ENCODE measurements at places on chromosomes 7 and 10.

GRCh38 chr10:28942012-28942411, 264.7 kb downstream of the BAMBI start:
- no peak for DNase-seq

DNA sequence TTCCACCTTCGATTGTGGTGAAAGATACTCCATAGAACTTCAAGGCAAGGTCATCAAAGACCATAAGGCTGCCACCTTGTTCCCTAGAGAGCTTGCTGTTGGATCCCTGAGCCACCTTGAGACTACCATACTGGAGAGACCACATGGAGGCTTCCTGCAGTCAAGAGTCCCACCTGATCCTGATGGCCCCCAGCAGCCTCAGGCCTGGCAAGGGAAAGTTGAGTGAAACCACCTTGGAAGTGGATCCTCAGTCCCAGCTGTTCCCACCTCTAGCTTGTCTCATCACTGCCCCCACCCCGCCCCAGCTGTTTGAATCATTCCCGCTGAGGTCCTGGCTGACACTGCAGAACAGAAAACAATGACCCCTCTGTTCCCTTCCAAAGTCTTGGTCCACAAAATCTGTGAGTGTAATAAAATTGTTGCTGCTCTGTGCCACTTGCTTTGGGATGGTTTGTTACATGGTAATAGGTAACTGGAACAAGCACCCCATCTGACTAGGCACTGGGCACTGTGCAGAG, 32.0 kb downstream of the PRLHR start:
- no peak for DNase-seq

- no peak for DNase-seq
Observed at GRCh38 chr10:94413361-94413760, 11.0 kb downstream of the TBC1D12 start.

GRCh38 chr10:4250587-4250887, 465.5 kb upstream of the KLF6 start:
- no peak for DNase-seq

DNA sequence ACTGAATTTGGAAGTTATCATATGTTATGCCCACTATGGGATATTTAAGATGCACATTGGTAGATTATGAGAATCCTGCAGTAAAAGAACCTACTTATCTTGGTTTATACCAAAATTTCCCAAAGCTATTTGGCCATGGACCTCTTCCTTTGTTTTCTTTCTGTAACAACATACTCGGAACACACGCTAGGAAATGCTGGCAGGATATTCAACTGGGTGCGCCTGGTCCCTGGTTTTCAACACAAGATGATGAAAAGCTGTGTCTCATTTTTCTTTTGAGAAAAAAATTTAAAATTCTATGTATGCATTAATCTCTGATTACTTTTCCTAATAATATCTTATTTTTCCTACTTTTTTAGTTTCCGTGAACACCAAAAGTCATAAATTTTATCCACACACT, 128.5 kb upstream of the NRP1 start:
- no peak for DNase-seq

DNA sequence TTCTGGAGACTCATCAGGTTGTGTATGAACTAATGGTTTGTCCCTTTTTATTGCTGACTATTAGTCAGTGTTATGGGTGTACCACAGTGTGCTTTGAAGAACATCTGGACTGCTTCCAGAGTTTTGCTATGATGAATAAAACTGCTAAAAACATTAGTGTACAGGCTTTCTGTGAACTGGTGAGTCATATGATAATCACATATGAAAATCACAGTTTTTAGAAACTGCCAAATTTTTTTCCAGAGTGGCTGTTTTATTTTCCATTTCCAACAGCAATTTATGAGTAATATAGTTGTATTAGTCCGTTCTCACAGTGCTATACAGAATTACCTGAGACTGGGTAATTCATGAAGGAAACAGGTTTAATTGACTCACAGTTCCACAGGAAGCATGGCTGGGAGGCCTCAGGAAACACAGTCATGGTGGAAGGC, 281.2 kb upstream of the VSTM2A start:
- no peak for DNase-seq

DNA sequence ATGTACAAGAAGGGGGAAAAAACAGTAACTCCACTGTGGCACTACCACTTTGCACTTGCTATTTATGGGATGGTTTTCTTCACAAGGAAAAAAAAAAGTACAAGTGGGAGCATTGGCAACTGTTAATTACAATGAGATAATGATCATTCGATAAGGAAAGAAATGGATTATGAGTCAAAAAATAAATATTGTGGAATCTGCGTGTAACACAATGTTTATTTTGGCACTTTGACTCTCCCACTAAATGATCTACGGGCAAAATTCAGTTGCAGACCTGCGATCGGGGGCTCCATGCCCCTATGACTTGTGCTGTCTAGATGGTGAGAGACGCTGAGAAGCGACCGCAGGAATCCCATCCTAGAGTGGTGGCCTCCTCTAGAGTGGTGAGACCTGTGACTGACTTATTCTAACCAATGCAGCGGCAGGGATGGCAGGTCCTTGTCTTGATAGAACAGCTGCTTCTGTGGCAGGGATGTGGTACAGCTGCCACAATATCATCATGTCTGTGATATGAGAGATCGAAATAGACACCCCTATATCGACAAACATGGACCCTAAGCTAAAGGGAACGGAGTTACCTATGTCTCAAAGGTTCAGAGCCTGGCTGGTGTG, 345.0 kb upstream of the KLF6 start:
- no peak for DNase-seq

Measured in K562 (cell line).